Fibroblast of villous mesenchyme (primary cell): ENCODE measurements at places on chromosomes 12 and 14.

GRCh38 chr12:60399064-60399463 is 803.2 kb downstream of the SLC16A7 start:
- DNase-seq: no peak

DNA sequence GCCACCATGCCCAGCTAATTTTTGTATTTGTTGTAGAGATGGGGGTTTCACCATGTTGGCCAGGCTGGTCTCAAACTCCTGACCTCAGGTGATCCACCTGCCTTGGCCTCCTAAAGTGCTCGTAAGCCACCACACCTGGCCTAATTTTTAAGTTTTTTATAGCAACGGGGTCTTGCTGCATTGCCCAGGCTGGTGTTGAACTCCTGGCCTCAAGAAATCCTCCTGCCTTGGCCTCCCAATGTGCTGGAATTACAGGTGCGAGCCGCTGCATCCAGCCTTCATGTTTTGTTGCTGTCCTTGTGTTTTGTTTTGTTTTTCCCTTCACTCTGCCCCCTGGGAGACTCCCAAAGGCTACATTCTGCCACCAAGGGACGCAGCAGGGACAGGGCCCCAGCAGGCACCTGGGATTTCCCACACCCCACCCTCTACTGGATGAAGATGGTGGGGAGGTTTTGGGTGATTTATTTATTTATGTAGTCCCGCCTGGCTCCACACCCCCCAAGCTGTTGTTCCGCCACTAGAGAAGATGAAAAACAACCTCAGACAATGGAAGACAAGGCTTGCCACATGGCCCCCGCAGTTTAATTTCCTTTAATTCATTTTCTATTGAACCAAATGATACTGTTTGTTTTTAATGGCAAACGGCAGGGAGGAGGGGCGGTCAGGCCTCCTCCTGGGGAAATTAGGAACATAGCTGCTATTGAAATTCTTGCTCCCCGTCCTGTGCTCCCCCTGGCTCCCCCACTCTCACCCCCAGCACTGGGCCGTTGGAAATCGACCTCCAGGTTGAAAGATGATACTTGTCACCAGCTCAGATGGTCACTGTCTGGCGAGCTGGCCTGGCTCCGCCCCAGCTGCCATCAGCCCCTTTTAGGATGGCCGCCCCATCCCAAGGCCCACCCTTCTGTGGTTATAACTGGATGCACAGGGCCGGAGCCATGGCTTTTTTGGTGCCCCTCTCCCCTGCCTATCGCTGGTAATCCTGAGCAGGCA is 70.3 kb downstream of the RNFT2 start:
- DNase-seq: no peak

- DNase-seq: no peak
These were observed 458.8 kb upstream of the NOVA1 start for GRCh38 chr14:27056586-27056985.

GRCh38 chr12:107225635-107226034 is 132.3 kb upstream of the CRY1 start:
- DNase-seq: peak; percentile 17

DNA sequence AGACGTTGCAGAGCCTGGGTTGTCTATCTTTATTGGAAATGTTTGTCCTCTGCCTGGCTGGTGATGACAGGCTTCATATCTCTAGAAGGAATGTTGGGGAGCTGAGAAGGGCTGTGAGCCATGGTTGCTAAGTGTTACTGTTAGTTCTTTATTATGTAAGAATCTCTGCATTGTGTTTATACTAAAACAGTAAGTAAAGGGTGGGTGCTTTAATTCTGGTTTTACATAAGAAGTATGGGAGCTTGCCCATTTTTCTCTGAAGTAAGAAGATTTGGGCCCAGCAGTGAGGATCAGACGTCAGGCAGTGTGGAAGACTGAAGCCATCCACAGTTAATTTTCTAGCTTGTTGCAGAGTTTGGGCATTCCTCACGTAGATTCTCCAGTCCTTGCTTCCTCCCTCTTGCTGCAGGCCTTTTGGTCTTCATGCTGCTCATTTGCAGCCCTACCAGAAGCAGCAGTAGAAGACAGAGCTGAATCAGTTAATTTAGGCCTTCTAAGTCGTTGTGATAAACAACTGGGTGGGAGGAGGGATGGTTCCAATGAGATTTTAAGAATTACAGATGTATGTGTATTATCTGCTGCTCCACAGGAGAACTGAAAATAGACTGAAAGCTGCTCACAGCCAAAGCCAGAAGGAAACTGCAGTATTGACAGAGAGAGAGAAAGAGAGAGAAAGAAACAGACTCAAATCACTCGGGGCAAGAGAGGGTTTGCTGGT is 21.4 kb downstream of the WNT5B start:
- peak; percentile 71 for DNase-seq
